ENCODE measurements at places on chromosomes 12 and 14.

- DNase-seq = no peak
Observed at GRCh38 chr12:114916124-114916523, 232.1 kb upstream of the TBX3 start.

DNA sequence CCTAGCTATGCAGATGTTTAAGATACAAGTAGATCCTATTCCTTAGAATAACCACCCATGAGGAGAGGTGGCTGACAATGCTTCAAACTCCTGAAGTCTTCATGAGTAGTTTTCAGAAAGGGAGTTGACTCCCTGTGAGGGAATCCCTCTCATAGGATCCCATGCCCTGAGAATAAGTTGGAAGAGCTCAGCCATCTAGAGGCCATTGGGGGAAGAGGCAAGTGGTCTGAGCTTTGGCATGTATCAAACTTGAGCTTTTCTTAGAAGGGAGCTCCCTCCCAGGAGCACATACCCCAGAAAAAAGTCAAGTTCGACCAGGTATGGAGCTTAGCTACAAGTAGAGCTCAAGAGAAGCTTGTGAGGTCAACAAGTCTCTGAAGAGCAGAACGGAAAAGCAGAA, 165.7 kb upstream of the RBM19 start:
- DNase-seq = no peak

GRCh38 chr14:100885196-100885595, 18.3 kb downstream of the RTL1 start:
- DNase-seq = no peak

DNA sequence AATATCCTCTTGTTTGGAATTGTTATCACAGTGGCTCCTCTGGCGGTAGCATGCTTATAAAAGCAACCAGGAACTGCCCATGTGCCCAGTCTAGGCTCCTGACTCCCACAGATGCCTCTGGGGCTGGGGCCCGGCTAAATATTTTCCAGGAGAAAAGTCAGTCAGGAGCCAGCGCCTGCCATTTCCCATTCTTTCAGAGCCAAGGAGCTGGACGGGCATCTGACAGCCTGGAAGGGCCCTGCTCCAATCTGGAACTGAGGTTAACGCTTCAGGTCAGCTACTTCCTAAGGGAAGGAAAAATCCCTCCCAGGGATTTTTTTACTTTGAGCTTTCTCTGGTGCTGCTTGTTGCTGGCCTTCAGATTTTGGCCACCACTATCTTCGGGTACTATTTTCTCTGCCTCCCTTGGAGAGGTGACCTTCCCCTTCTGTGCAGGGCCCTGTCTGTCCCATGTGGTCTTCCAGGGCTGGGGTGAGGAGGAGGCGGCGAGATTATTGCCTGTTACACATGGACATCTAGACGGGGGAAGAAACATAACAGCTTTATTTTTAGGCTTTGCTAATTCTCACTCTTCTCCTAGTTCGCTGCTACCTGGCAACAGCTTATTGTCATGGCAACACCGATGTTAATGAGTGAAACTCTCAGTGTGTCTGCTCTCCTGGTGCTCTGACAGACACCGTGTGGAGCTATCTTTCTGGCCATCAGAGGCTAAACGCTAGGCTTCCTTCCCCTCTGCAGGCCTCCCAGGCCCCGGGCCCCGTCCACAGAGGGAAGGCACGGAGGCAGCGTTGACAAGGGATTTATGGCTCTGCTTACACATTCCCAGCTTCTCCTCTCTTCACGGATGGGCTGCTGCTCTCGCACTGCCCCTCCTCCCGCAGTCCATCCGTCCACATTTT, 160.4 kb downstream of the CACNA1C start:
- DNase-seq = no peak

GRCh38 chr14:50303744-50304471, 8.1 kb downstream of the L2HGDH start:
- no peak for DNase-seq

- DNase-seq = no peak
Observed at GRCh38 chr12:105425254-105426174, 95.0 kb downstream of the C12orf75 start.

DNA sequence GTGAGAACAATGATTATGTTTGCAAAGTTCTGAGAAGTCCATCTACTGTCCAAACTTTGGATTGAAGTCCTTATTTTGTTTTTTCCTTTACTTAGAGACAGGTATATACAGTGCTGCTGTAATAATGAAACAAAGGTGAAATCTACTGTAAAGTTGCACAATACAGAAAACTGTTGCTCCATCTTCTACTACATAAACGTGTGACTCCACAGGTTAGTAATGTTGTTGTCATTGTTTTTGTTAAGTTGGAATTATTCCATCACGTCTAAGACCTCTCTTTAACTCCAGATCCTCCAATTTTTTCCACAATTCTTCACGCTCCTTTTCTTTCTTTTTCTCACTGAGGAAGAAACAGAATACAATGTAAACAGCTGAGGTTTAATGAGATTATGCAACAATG, 57.0 kb upstream of the GPHB5 start:
- DNase-seq = no peak

DNA sequence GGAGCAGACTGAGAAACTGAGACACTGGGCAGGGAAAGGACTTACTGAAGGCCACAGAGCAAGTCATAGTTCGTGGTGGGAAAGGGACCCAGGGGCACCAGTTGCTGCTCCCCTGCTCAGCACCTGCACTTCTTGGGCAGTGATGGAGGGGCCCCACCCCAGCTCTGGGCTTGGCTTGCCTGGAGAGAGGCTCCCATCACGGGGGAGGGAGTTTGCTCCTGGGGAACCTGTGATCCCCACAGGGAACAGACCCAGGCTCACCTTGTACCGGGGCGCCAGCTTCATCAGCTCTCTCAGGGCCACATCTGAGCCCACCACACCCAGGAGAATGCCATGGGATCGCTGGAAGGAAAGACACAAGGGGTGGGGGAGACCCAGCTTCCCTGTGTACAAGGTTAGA, 39.8 kb downstream of the CACNA2D4 start:
- no peak for DNase-seq

DNA sequence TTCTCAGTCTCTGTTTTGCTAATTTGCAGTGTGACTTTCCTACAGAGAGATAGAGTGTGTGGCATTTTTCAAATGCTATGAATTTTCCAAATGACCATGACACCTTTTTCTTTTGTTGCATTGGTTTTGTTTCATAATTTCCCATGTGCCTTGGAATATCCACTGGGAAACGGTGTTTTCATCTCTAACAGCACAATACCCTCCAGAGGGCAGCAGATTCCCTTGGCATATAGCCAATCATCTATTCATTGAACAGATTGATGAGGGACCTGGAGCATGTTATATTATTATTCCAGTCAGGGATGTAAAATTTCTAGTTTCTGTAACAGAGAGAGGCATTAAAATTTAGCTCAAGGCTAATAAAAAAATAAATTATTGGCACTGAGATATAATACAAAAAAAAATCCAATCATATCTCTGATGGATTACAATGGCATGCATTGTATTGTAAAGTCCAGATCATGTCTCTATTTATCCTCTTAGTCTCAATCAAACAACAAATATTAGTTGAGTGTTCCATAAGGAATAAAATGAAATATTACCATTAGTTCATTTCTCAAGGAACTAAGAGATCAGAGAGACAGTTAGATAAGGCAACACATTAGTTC, 29.6 kb upstream of the NTN4 start:
- no peak for DNase-seq

- no peak for DNase-seq
Observed at GRCh38 chr14:44291366-44291915, 215.6 kb downstream of the FSCB start.

GRCh38 chr12:2583091-2583497, 211.7 kb upstream of the FKBP4 start:
- DNase-seq = peak; percentile 15

DNA sequence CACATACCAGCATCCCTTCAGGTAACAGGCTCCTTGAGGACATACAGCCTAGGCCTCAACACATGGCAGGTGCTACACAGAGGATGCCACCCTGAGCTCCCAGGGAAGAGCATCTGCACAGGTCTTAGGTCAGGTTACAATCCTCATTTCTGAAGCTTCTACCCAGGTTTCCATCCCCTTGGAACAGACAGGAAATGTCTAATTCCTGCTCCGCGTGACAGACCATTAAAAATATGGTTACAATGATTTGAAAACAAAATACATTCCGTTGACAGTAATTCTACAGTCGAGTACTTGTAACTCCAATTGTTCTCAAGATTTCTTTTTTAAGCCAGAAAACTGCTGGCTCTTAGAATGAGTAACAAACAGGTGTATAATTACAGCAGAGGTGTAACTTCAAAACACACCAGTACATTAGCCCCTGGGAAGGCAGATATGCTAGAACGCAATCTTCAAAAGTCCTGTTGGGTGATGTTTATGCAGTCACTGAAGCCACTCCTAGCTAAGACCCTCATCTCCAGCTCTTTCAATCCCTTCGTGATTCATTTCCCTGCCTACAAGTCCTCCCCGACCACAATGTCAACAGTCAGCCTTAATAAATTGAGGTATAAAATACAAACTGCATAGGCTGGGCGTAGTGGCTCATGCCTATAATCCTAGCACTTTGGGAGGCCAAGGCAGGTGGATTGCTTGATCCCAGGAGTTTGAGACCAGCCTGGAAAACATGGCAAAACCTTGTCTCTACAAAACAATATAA, 11.6 kb downstream of the SETD3 start:
- DNase-seq = no peak

GRCh38 chr14:105173901-105174894, 5.6 kb upstream of the JAG2 start:
- no peak for DNase-seq

DNA sequence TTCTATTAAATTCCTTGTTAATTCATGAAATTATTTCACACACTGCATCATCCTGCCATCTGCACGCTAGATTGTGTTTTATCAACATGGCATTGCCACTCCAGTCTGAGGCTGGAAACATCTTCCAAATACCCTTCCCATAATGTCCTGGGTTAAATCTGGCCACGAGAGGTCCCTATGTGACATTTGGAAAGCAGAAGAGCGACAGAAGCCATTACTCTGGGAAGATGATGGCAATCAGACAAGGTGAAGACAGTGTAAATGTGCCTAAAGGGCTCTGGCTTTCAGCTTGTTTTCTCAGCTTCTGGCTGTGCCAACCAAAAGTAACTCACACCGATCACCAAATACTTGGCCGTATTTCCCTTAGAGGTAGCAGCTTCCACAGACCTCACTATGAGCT, 144.8 kb downstream of the CAPZA3 start:
- no peak for DNase-seq

DNA sequence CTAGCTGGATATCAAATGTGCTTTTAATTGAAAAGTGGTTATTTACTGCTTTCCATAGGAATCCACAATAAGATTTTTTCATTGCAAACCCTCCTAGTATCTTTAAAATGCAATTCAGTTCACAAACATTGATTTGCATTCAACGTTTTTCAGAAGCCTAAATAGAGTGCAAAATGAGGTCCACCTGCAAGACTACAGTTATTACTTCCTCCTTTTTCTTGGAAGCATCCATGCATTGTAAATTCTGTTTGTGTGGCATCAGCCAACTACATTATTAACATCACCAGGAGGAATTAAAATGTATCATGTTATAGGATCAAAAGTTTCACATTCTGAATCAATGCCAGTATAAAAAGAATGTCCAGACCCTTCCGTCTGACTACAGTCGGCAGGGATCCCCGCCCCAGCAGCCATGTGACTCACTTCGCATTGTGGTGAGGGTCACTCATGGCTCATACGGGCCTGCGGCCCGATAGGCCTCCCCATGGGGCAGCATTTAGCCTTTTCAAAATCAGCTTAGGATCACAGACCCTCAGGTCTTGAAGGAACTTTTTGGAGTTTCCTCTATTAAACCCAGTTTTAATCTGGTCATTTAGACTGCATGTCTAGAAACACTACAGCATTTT, 46.3 kb downstream of the NTF3 start:
- DNase-seq = no peak

GRCh38 chr14:69039288-69039628, 60.2 kb upstream of the ACTN1 start:
- no peak for DNase-seq

- DNase-seq = no peak
Observed at GRCh38 chr14:20617138-20618003, 24.1 kb downstream of the OR6S1 start.

DNA sequence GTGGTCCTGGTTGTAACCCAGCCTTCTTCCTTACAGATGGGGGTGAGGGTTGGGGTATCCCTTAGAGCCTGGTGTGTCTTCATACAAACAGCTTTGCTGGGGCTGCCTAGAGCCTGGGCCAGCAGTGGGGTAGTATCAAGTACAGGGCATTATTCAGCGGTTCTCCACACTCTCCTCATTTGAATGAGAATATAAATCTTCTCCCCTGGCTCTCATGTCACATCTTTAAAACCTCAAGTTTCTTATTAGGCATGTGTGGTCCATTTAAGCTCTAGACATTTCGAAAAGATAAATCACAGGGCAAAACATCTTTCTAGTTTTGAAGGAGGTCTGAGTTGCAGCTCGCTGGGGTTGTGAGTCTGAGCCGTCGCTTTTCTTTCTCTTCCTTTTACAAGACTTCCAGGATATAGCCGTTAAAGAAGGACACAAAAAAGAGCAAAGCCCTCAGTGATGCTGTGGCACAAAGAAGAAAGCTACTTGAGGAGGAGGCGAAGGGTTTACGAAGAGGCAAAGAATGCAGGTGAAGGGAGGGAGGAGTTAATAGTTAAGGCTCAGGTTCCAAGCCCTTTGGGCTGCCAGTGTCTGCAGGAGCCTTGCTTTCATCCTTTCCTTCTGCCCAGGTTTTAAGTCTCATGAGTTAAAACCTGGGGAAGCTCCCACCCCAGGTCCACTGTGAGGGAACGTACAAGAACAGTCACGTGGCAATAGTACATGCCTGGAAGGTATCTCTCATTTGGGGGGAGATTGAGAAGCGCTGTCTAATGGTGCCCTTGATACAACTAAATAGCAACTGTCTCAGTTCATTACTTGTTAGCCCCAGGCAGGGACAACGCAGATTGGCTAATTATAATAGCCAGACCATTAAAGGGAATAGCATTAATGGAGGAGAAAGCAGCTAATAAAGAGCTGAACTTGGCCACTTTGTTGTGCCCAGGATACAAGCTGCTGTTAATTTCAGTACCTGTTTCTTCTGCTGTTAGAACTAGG, 94.2 kb downstream of the ETV6 start:
- DNase-seq = no peak

DNA sequence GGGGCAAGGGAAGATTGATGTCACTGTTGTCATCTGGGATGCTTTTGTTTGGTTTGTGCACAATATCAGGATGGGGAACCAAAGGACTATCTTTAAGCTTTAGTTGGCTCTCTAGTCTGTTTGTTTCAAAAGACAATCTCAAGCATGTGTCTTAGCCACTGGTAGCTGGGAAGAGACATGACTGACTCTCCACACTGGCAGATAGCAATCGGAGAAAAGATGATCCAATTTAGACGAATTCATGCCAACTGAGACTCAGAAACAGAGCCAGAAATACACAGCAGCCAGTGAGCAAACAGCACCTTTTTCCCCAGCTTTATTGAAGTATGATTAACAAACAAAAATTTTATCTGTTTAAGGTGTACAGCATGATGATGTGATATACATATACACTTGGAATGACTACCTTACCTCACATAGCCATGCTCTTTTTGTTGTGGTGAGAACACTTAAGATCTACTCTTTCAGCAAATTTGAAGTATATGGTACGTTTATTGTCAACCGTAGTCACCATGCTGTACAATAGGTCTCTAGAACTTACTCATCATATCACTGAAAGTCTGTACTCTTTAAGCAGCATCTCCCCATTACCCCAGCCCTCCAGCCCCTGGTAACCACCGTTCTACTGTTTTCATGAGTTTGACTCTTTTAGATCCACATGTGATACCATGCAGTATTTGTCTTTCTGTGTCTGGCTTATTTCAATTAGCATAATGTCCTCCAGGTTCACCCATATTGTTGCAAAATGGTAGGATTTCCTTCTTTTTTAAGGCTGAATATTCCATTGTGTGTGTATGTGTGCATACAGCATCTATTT, 50.6 kb downstream of the DUSP16 start:
- DNase-seq = no peak

Measured in activated naive CD4-positive, alpha-beta T cell (primary cell).